ENCODE measurements at places on chromosomes 1 and 21.

GRCh38 chr1:172600615-172601014 lies 58.3 kb upstream of the FASLG start:
- no peak for DNase-seq

DNA sequence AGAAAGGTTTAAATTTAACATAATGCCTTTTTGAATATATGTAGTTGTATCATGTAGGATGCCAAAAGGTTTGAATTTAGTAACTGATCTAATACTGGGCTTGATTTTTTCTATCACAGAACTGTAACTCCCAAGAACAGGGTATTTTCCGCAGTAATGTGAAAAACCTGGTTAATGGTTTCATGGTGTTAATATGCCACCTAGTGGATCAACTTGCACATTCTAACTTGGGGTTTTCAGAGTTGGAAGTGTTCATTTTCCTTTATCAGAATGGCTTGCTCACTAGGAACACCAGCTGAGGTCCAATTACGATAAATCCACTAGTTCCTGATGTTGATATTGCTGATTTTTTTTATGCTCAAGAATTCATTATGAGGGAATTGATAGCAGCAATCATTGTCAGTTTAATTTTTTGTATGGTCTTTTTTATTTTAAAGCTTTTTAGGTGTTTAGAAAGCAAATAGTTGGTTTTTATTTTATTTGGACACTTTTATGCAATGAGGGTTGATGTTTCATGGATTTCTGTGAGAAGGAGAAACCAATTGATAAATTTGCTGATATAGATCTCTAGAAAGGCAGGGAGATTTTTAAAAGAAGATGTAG lies 157.2 kb downstream of the PLA2G4A start:
- DNase-seq: no peak

GRCh38 chr1:59511476-59512465 lies 214.9 kb downstream of the FGGY start:
- no peak for DNase-seq

GRCh38 chr21:38267136-38267755 lies 10.5 kb downstream of the KCNJ15 start:
- DNase-seq: no peak

GRCh38 chr1:165865633-165866340 lies 38.4 kb downstream of the UCK2 start:
- no peak for DNase-seq

Measured in stimulated activated CD8-positive, alpha-beta memory T cell treated with anti-CD3 and anti-CD28 coated beads, Interleukin-15, amount 100 ng/mL, for 4 hours (primary cell).